ENCODE measurements at places on chromosomes 4 and X.

GRCh38 chr4:41362621-41363383 is 106.1 kb downstream of the UCHL1 start:
- no peak for DNase-seq

DNA sequence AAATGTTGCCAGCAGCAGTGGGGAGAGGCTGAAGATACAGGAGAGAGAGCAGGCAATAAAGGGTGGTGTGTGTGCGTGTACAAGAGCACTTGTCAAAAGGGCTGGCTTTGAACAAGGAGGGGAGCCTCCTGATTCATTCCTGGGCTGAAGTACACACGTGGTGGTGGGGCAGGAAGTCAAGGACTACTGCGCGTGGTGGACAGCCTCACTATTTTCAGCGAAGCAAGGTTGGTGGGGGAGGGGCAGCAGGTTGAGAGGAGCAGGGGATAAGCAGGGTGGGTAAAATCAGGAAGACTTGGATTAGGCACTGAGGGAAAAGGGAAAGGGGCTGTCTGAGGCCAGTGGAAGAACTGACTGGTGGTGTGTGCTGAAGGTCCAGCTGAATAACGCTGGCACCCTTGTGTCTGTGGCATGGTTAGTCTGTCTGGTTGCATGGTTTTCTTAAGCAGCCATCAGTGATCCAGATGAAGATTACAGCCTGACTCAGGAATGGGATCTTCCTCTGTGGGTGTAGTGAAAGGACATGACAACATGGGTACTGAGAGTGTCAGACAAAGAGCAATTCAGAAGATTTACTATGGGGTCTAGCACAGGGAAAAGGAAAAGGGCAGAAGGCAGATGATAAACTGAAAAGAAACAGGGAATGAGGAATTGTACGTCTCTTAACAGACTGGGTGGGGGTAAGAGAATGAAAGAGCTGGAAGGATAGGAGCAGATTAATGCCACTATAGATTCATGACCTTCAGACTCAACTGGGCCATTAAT is 149.8 kb downstream of the CHM start:
- DNase-seq: no peak

DNA sequence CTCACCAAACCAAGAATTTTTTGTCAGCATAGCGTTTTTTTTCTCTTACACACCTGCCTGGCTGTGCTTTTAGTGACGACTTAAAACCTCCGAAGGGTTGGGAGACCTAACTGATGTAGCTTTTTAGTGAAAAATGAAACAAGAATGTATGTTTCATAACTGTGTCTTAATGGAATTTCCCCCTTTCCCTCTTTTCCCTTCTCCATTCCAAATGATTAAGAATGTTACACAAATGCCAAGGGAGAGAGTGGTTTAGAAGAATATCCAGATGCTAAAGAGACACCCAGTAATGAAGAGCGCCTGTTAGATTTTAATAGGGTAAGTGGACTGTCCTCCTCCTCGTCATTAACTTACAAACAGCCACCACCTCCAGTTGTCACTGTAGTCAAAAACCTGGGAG is 33.2 kb upstream of the TBC1D14 start:
- no peak for DNase-seq

- no peak for DNase-seq
Observed at GRCh38 chr4:140996766-140997165, 136.5 kb downstream of the RNF150 start.

- no peak for DNase-seq
Observed at GRCh38 chrX:74297766-74298165, 6.2 kb upstream of the ZCCHC13 start.

- no peak for DNase-seq
Observed at GRCh38 chrX:136806891-136807410, 26.2 kb upstream of the ARHGEF6 start.

GRCh38 chrX:30577362-30577991 is at the start of gene TASL:
TSS of gene TASL (minus strand) at chrX:30577766. CDS start at chrX:30560355, 17,411 bp downstream.
- no peak for DNase-seq

- DNase-seq: no peak
Observed at GRCh38 chrX:145773006-145773405, 44.6 kb upstream of the SLITRK2 start.

DNA sequence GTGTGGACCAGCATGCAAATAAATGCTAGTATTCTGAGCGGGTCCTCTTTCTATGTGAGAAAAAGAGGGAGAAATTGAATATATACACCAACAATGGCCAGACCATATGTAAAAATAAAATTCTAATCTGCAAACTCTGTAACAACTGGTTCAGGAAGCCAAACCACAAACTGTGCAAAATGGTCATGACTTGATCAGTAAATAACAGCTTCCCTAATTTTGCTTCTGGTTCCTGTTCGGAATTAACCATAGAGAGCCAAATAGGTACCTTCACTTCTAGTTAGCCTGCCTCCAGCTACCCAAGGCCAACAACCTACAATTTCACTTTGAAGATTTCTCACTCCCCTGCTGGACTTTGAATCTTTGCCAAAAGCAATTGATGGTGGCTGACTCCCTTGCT is 1313.2 kb downstream of the ADGRL3 start:
- DNase-seq: no peak

DNA sequence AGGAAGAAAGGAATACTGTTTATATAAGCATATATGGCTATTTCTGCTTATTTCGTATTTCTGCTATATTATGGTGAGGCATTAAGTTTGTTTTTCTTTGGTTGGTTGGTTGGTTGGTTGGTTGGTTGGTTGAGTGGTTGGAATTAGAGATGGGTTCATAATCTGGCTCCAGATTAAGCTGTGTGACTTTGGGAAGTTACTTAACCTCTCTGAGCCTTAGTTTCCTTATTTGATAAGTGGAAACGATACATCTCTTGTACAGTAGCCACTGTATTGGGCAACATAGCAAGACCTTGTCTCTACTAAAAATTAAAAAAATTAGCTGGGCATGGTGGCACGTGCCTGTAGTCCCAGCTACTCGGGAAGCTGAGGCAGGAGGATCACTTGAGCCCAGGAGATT is 46.1 kb upstream of the CEP135 start:
- DNase-seq: no peak

- DNase-seq: peak; percentile 16
Observed at GRCh38 chrX:148310426-148311165, 189.8 kb upstream of the AFF2 start.

- DNase-seq: no peak
Observed at GRCh38 chr4:168784786-168785461, 225.1 kb downstream of the CBR4 start.

DNA sequence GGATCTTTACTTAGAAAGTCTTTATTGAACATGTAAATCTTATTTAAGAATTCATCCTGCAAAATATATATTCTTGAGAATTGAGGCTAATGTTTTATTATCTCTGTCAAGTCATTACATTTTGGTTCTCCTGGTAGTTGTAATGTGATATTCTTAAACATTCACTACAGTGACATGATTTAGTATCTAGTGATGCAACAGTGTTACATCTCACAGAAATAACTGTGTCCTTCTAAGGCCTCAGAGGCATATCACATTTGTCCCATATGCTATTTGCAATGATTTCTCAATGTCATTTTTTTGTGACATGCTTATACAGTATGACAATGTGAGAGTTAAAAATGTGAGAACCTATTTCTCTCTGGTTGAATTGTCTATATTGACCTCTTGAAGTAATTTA is 34.1 kb downstream of the PRRG1 start:
- no peak for DNase-seq

GRCh38 chr4:20889901-20890300 is 189.6 kb downstream of the PACRGL start:
- DNase-seq: no peak

GRCh38 chr4:112818594-112818965 is 181.6 kb downstream of the LARP7 start:
- no peak for DNase-seq

GRCh38 chrX:53798281-53798680 is 111.8 kb upstream of the HUWE1 start:
- no peak for DNase-seq

GRCh38 chrX:153935326-153935851 is 552 bp upstream of the NAA10 start:
- no peak for DNase-seq

- no peak for DNase-seq
Observed at GRCh38 chr4:54332542-54332941, 103.4 kb downstream of the PDGFRA start.

GRCh38 chrX:125544031-125544660 is 224.5 kb downstream of the TEX13C start:
- DNase-seq: no peak

GRCh38 chr4:175542786-175543185 is 269.3 kb downstream of the GPM6A start:
- DNase-seq: no peak

- no peak for DNase-seq
Observed at GRCh38 chr4:118947095-118947494, 58.4 kb downstream of the SYNPO2 start.

DNA sequence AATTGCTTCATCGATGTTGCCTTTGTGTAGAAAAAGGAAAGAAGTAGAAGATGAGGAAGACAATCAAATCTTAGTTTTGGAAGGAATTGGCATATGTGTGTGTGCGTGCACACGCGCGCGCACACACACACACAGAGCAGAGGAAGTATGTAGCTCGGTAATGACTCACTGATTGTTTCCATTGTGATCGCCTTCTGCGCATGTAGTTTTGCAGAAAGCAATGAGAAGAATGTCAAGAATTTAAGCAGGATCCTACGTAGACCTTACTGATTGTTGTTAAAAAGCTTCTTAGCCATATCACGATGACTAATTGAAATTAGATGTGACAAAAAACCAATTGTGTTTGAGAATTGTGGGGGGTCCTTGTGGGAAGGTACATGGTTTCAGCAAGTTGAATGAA is 12.8 kb upstream of the LIMCH1 start:
- DNase-seq: no peak

- no peak for DNase-seq
Observed at GRCh38 chr4:76283900-76284299, 22.6 kb upstream of the STBD1 start.

GRCh38 chr4:42683393-42683792 is 26.5 kb upstream of the ATP8A1 start:
- no peak for DNase-seq

GRCh38 chr4:6688879-6689505 is 4.7 kb upstream of the S100P start:
- DNase-seq: peak; percentile 37

DNA sequence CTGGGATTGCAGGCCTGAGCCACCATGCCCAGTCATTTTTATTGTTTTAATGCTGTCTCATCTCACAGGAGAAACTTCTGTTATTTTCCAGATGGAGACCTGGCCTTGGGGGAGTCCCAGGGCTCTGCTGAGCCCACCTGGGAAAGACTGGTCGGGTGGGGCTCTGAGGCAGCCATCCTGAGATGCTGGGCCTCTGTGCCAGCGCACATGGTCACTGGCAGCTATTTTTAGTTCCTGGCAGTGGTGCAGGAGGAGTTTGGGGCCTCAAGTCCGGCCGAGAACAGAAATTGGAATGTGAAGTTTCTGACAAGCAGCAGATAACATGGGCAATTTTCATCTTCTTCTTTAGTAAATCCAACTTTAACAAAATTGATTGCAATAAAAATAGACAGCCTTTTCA is 44.5 kb downstream of the SORCS2 start:
- no peak for DNase-seq

GRCh38 chrX:134591502-134591901 is 66.8 kb downstream of the PLAC1 start:
- DNase-seq: no peak
